ENCODE measurements at places on chromosomes 11 and 22. TPM values are rescaled to one million over a fixed set of nuclear protein-coding genes. Genes with fewer than 3 reads are reported as not detected.

DNA sequence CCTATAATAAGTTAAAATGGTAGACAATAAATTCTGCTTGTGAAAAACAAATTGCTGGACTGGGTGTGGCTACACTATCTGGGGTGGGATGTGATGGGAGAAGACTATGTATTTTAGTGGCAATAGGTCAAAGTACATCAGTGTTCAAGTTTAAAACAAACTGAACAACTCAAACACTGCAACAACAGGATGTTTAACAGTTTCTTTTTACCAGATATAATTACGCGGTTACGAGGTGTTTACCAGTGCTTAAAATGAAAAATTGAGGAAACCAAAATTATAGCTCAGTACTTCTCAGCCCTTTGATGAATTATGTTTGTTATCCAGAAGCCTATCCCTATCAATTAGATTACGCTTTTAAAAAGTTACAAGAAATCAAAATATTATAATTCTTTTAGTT is 3.2 kb downstream of the PRDM10 start:
- no peak for DNase-seq

GRCh38 chr11:107929611-107930200 is 1.5 kb downstream of the RAB39A start:
- no peak for DNase-seq

DNA sequence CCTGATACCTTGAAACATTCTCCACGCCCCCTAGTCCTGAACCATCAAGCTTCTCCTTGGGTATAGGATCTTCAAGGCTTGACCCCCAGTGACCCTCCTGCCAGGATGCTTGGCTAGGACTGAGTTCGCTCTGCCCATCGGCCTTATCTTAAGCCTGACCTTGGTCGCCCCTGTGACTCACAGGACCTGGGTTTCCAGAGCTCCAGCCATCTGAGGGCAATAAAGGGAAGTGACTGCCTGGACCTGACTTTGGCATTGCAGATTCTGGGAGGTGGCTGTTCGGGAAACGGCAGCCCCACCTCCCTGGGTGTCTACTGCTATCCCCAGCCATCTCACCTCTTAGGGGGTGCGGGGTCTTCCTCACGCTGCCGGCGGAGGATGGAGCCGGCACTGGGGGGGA is 15.4 kb downstream of the CARD10 start:
- no peak for DNase-seq

The DMC1 gene
- 5.0 TPM for polyA plus RNA-seq

- no peak for DNase-seq
These were observed 50.7 kb downstream of the PAMR1 start for GRCh38 chr11:35474688-35475087.

- no peak for DNase-seq
These were observed 87.2 kb downstream of the RELT start for GRCh38 chr11:73463359-73463758.

- peak; percentile 50 for DNase-seq
These were observed 65.9 kb downstream of the C11orf58 start for GRCh38 chr11:16804104-16804947.

DNA sequence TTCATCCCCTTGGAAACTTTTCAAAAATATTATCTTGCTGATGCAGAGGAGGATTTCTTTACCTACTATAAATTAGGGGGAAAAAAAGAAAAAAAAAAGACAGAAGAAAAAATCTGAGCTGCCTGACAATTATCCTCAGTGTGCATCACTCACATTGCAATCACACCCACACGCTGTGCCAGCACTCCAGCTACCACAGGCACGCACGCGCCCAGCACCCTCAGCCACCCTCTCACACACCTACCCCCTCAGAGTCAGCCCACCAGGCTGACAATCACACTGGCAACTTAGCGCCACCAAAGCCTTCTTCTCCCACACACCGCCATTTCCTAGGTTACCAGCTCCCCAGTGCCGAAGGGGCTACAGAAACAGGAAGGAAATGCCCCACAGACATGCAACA is 236.1 kb downstream of the KCNA4 start:
- no peak for DNase-seq

- no peak for DNase-seq
These were observed 56.5 kb downstream of the BLID start for GRCh38 chr11:122059565-122059964.

- DNase-seq, result no peak
These were observed 118.1 kb downstream of the NECTIN1 start for GRCh38 chr11:119610836-119611426.
